ENCODE measurements at places on chromosomes 1 and 21.

GRCh38 chr1:25810341-25811299, 9.1 kb upstream of the MTFR1L start:
- peak; percentile 86 for DNase-seq

- DNase-seq: no peak
These were observed 7.0 kb upstream of the VPS26C start for GRCh38 chr21:37273911-37274690.

DNA sequence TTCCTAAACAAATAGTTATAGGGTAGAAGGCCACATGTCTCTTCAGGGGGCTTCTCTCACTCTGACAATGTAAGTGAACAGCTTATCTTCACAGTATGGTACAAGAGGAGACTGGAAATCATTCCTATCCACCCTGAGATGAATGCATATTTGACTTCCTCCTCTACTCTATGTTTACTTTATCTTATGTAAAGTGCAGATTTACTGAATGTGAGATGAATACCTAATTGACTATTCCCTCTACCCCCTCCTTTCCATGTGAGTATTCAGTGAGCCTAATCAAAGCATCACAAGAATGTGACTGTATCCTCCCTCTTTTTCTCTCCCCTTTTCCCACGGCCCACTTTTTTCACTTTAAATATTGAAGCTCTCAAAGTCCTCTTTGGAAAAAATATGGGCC, 132.5 kb downstream of the BACH1 start:
- DNase-seq: no peak

GRCh38 chr1:14090062-14090461, 390.1 kb downstream of the PRDM2 start:
- DNase-seq: no peak

GRCh38 chr1:220243947-220244346, 28.3 kb downstream of the RAB3GAP2 start:
- no peak for DNase-seq

DNA sequence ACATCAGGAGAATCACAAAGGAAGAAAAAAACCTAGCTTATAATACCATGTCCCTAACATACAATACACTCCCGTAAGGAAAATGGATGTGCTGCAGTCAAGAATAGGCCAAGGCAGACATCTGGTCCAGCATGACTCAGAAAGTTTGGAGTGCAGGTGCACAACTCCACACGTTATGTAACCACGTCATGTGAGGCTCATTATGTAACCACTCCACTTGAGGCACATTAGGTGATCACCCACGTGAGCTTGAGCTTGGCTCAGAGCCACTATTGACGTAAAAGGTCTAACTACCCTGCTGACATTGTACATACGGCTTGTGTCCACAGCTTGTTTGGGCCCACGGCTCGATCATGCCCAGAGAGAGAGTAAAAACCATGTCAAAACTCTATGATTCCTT, 99.8 kb upstream of the C1orf21 start:
- no peak for DNase-seq

- no peak for DNase-seq
These were observed 15.8 kb downstream of the OR14I1 start for GRCh38 chr1:248686815-248687214.

DNA sequence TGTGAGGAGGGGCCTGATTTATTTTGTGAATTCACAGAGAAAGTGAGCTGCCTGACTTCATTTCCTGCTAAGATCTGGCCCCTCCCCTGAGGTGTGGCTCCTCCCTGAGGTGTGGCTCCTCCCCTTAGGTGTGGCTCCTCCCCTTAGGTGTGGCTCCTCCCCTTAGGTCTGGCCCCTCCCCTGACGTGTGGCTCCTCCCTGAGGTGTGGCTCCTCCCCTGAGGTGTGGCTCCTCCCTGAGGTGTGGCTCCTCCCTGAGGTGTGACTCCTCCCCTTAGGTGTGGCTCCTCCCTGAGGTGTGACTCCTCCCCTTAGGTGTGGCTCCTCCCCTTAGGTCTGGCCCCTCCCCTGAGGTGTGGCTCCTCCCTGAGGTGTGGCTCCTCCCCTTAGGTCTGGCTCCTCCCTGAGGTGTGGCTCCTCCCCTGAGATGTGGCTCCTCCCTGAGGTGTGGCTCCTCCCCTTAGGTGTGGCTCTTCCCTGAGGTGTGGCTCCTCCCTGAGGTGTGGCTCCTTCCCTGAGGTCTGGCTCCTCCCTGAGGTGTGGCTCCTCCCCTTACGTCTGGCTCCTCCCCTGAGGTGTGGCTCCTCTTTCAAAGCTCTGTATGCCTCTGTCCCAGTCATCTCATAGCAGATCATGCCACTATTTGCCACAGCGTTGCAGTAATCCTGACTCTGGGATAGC, 26.9 kb upstream of the LRRC3 start:
- peak; percentile 35 for DNase-seq

GRCh38 chr1:203549309-203549708, 55.4 kb downstream of the OPTC start:
- DNase-seq: no peak

DNA sequence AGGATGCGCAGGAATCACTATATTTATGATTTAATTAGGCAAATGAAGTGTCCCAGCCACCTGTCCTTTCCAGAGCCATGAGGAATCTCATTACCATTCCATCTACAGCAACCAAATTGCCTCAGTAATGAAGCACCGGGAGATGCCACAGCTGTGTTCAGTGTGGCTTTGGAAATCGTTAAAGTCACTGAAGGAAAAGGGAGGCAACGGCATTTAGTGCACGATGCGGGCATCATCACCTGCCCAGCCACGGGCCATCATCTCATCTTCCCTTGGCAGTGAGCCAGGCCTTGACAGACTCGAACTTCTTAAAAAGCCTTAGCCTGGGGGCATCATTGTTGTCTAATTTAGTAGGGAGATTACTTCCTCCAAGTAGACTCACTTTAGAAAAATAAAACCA, 67.8 kb downstream of the CNIH3 start:
- DNase-seq: no peak

GRCh38 chr21:34129901-34130715, 56.7 kb downstream of the MRPS6 start:
- DNase-seq: no peak

DNA sequence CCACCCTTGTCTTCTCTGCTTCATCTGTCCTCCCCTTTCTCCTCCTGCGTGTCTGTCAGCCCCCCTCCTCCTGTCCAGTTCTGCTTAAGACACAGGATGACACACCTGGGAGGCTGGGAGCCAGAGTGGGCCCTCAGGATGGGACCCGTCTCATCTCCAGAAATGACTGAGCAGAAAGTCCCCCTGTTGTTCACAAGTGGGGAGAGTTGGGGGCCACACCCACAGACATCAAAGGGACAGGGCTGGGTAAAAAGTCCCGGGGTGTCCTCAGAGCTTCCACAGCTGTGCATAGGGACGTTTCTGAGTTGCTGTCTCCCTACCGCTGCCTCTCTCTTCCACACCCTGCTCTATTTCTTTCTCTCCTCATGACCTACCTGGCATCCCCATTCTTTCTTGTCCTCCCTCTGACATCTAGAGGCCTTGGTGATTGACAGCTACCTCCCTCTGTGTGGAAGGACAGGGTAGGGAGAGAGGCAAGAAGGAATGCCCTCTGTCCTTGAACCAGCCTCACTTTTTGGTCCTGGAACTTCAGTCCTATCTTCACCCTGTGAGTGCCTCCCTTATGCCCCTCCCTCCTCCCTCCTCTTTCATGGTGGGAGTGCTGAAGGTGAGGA, 19.5 kb upstream of the SH2D2A start:
- DNase-seq: no peak

- no peak for DNase-seq
These were observed 127.9 kb downstream of the URB2 start for GRCh38 chr1:229753764-229754551.

DNA sequence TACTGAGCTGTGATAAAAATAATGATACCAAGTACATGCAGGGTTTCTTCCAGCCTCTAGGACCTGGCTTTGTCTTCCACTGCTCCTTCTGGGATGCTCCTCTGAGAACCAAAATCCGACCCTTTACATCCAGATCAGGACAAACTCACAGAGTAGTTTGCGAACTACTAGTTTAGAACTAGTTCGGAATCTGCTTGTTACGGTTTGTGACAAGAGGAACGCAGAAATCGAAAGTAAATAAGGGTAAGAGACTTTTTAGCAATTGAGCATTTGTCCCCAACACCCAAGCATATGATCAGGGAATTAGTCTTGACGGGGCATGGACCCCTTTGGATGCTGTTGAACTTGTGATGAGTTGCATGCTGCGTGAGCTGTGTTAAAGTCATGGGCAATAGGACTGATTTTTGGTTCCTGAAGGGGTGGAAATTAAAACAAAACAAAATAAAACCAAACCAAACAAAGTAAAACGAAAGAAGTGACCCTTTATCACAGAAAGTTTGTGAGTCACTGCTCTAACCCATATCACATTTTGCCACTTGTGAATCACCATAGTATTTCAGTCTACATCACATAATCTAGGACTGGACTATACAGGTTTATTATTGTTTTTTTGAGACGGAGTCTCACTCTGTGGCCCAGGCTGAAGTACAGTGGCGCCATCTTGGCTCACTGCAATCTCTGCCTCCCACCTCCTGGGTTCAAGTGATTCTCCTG, 35.7 kb upstream of the ERRFI1 start:
- DNase-seq: no peak

DNA sequence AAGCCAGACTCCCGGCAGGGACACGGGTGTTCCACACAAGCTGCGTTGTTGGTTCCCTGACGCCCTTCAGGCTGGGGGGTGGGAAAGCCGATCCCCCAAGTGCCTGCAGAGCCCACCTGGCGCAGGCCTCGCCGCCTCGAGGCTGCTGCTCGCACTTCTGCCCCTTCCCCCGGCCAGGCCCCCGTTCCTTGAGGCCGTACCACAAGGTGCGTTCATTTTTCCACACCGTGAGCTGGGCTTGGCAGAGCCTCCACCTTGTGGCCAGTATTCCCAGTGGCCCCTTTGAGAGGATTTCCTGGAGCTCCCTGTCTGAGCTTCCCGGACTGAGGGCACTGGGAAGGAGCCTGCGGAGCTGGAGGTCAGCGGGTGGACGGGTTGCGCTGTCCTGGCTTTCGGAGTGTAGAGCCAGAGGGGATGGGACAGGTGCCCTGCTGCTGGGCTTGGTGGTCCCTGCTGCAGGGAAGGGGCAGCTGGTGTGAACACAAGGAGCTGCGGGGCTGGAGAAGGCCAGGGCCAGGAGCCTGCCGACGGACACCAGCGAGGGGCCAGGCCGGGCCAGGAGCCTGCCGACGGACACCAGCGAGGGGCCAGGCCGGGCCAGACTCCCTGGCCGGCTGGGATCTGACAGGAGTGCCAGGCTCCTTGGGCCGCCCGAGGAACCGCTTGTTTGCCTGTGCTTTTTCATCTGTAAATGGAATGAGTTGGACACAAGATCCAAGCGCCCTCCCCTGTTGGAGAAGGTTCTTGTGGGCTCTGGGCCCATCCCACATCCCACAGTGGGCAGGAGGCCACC, 18.4 kb downstream of the PDXK start:
- DNase-seq: no peak

GRCh38 chr1:226548256-226549093, at the start of gene STUM:
Gene STUM, plus strand, starts transcription at chr1:226548764. Its CDS starts 141 bp downstream, at chr1:226548905.
- peak; percentile 90 for DNase-seq

GRCh38 chr1:203239526-203240305, 10.2 kb upstream of the CHIT1 start:
- peak; percentile 25 for DNase-seq

- DNase-seq: no peak
These were observed 22.4 kb upstream of the LRRC8C start for GRCh38 chr1:89610457-89611011.

DNA sequence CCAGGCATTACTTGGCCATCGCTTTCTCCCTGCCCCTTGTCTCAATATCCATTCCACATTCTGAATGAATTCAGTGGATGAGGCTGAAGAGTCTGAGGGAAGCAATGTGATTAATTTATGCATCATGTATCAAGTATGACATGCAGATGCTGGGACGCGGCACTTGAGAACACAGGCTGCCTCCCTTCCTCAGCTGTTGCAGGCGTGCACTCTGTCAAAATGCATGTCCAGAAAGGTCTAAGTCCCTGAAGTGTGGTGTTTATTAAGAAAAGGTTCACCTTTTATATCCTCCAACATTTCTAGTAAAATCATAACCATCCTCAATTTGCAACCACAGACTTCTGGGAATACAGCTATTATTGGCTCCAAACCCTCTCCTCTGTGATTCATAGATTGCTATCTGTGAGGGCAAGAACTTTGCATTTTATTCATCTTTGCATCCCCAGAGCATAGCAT, 22.6 kb upstream of the RAB3GAP2 start:
- no peak for DNase-seq

DNA sequence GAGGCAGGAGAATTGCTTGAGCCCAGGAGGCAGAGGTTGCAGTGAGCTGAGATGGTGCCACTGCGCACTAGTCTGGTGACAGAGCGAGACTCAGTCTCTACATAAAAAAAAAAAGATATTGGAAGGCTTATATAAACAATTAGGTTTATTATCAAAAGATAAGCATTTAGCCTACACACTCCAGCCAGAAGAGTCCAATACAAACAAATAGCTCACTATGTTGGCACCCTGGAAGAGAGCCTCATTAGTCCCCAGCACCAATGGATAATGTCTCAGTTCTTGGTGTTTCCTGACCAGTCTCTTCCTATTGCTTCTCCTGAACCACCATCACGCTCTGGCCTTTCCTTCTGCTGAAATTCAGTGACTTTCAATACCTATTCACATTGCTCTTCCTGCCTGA, 48.6 kb upstream of the ATP1A1 start:
- no peak for DNase-seq

- DNase-seq: no peak
These were observed 190.8 kb downstream of the PRDM2 start for GRCh38 chr1:13890766-13891165.

DNA sequence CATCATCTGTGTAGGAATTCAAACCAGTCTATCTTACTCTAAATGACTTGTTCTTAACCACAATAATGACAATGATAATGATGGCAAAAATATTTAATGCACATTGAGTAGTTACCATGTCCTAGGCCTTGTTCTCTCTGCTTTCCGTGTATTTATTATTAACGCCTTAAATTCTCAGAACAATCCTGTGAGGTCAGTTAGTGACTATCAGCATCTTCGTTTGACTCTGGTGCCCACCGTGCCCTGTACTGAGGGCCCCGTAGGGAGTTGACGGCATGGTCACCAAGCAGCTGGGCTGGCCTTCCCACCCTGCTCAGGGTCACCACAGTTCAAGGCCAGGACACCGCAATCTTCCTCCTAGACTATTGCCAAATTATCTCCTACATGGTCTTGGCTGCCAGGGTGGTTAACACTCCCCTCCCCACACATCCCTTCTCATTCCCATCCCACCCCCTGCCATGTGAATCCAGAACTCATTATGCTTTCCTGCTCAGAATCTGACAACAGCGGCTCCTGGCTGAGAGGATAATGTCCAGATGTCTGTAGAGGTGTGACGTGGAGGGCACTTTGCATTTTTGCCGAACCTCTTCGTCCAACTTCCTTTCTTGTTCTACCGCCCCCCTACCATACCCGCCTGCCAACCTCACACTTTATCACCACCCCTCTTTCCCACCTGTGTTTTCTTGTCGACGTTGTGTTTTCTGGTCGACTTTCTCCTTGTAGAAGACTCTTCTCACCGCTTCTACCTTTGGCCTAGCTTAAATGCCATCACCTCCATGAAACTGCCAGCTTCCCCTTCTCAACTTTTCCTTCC, 33.4 kb downstream of the IGFN1 start:
- peak; percentile 12 for DNase-seq

- no peak for DNase-seq
These were observed 2.5 kb downstream of the ITLN2 start for GRCh38 chr1:160952129-160952510.
